ENCODE measurements at places on chromosomes 7 and 10. TPM values are rescaled to one million over a fixed set of nuclear protein-coding genes. Genes with fewer than 3 reads are reported as not detected.

The CYP3A4 gene
- total RNA-seq = not detected

The BHLHA15 gene
- 1.2 TPM for total RNA-seq

The ITPRID1 gene
- not detected for total RNA-seq

The PLEKHS1 gene
- not detected for total RNA-seq

The PPP1R17 gene
- total RNA-seq = not detected

The LBX1 gene
- not detected for total RNA-seq

The PHKG1 gene
- not detected for total RNA-seq

The NCF1 gene
- total RNA-seq = 1.9 TPM

The ICA1 gene
- 2.4 TPM for total RNA-seq

The SLF2 gene
- total RNA-seq = 6.9 TPM

The GNGT1 gene
- total RNA-seq = not detected

The C10orf62 gene
- total RNA-seq = not detected

The HTR5A gene
- total RNA-seq = not detected

The HHEX gene
- total RNA-seq = 0.19 TPM

The EPHB6 gene
- not detected for total RNA-seq

The PRPS1L1 gene
- total RNA-seq = not detected

The STOX1 gene
- not detected for total RNA-seq

The DNAJC12 gene
- 0.23 TPM for total RNA-seq

The CALML3 gene
- 58.4 TPM for total RNA-seq

The NPFFR1 gene
- total RNA-seq = not detected

The CCDC172 gene
- total RNA-seq = not detected

The OR6V1 gene
- not detected for total RNA-seq

The HKDC1 gene
- 0.08 TPM for total RNA-seq

The IGFBP3 gene
- total RNA-seq = 1.0 TPM

The HOGA1 gene
- total RNA-seq = 0.55 TPM

The AKR1C8 gene
- not detected for total RNA-seq

The PNLIPRP2 gene
- not detected for total RNA-seq

The OR9A2 gene
- not detected for total RNA-seq

The SFTPA1 gene
- not detected for total RNA-seq

The SPDYE8 gene
- total RNA-seq = not detected

The PDE6C gene
- not detected for total RNA-seq

The CALHM3 gene
- not detected for total RNA-seq

The DDC gene
- total RNA-seq = not detected

Data from hair follicular keratinocyte (primary cell).